ENCODE measurements at places on chromosomes 12 and 14.

- DNase-seq, result no peak
These were observed 32.2 kb upstream of the SERPINA6 start for GRCh38 chr14:94355191-94355794.

GRCh38 chr14:94180655-94181271, 6.6 kb downstream of the PPP4R4 start:
- no peak for DNase-seq

DNA sequence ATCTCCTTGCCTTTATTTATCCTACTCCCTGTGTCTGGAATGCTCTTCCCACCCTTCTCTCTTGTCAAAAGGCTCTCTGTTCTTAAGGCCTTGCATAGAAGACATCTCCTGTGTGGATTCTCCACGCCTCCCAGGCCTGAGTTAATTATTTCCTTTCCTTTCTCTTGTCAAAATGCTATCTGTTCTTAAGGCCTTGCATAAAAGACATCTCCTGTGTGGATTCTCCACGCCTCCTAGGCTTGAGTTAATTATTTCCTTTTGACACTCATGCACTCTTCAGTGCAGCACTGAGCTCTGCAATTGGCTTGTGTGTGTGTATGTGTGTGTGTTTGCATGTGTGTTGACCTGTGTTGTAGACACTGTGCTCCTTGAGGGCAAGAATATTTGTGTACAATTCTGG, 52.1 kb upstream of the DCD start:
- no peak for DNase-seq

DNA sequence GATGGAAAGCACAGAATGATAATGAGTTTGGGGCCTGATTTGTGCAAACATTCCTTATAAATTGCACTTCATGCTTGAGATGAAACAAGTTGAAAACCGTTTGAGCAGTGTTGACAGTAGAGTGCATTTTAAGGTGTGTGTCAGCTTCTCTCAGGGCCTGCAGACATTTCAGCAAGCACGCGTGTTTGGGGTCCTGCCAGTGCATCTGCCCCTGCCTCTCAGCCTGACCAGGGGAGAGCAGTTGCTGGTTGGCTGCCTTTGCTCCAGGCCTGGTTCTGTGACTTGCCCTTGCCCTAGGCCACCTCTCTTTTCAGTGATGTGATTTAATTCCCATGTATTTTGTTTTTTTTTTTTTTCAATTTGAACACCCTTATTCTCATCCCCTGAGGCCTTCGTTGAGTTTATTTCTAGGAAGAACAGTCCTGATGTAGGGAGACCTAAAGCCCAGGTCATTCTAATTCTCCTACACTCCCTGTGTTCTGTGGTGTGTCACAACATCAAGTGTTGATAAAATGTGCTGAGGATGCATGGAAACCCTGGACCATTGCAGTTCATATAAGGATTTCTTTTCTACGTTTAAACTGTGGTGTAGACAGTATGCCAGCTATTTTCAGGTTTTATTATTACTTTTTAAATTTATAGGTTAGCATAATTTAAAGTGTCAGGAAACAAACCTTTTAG, 40.1 kb upstream of the AMN start:
- DNase-seq, result no peak

DNA sequence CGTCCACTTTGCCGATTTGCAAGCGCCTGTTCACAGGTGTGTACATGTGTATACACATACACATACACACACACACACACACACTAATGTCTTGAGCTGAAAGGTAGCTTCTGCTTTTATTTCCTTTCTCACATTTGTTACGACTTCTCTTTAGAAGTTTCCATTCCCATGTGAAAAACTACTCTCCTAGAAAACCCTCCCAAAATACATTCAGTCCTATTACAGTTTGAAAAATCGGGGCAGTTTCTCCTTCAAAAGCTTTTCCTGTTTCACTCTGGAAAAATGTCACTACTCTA, 3.9 kb downstream of the BLTP3B start:
- no peak for DNase-seq

DNA sequence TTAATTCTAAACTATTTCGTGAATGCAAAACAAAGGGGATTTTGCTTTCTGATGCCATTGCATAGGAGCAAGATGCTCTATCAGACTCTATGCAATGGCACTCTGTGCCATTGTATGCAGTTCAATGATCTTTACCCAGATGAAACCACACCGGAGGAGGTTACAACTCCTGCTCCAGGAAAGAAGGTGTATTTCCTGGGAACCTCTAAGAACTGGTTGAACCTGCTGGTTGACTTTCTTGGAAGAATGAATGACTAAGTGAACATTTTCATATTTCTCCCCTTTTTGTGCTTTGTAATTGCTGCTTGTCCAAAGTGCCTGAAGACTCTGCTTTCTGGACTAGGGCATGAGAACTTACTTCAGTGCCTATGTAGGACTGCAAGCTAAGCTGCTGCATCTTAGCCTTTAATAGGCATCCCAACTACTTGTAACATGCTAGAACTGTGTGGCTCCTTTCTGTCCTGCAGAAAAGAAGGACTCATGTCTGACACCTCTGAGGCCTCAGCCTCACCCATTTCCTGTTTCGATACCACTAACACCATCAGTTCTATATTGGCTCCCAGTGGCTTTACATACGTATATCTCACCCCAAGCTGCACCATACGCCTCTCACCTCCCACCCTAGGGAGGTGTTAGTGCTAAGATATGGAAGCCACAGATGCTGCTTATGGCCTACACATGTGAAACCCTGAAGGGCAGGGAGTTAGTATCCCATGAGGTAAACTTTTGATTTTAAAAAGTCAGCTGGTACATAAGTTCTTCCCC, 193.5 kb upstream of the CNOT2 start:
- DNase-seq, result no peak

GRCh38 chr14:93346926-93347721, at the start of gene COX8C:
Gene COX8C, plus strand, starts transcription at chr14:93347182. Its CDS starts 87 bp downstream, at chr14:93347269.
- DNase-seq, result no peak

DNA sequence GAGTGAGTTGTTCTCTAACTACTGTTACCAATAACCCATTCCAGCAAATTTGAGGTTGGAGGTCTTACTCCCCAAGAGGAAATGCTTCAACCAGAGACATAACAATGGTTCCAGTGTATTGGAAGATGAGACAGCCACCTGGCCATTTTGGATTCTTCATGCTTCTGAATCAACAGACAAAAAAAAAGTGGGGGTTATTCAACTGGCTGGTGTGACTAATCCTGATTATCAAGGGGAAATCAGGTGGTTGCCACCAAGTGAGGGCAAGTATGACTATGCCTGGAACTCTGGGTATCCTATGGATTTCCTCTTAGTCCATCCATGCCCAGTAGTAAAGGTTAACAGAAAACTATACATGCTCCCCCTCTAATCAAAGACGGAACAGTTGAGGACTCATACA, 29.9 kb upstream of the ZNF641 start:
- no peak for DNase-seq

GRCh38 chr12:12467688-12468261, 94.9 kb downstream of the DUSP16 start:
- no peak for DNase-seq

GRCh38 chr14:35553808-35554207, 19.8 kb downstream of the INSM2 start:
- no peak for DNase-seq

DNA sequence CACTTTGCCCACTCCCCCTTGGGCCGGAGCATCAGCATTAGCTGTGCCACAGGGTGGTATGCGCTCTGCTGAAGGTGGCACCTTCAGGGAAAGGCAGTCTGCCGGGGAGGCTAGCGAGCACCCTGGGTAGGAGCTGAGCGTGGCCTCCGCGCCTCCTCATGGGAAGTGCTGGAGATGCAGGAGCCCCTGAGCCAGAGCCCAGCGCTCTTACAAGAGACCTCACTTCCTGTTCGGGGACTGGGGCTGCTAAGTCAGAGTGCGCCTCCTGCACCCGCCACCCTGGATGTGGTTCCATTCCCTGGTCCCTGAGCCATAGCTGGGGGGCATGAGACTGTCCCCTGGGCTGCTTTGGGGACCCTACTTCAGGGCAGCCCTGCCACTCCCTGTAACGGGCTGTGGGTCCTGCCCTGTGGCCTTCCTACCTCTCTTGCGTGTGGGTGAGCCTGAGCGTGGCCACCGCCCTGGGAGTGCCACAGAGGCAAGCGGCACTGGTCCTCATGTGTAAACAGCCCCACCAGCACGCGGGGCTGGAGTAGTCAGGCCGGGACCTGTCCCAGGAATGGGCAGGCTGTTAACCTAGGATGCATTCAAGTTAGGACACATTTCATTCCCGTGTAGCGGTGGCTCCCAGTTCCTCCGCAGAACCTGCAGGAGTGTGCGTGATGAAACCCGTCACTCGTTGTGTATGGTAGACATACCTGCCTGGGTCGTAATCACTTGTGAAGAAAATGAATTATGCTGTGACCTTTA, 19.4 kb downstream of the COA8 start:
- no peak for DNase-seq

DNA sequence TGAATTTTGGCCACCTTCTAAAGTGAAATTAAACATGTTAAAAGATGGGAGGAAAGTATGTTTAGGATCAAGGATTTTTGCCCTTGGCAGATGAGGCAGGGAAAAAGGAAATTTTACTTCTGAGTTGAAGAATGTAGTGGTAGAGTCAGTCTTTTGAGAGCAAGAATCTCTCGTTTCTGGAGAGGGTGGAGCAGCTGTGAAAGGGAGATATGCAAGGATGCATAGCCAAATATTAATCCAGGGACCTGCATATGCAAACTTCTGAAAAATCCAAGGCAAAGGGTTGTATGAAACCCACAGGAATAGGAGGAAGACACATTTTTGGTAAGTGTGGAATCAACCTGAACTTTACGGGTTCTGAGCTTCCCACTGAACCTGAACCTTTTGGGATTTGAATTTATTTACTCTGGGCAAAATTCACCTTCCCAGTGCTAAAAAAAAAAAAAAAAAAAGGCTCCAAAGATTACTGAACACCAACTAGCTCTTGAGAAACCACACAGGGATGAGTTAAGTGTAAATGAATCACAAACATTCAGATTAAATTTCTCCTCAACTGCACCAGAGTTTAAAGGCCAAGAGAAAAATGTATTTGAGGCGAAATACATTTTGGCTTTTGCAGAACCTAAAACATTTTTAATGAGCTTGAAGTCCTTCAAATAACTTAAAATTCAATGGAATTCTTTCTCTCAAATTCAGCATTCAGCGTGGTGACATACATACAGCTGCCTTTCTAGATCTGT, 187.1 kb upstream of the CDKN3 start:
- DNase-seq, result no peak

GRCh38 chr14:80621701-80622100, 319.8 kb downstream of the CEP128 start:
- DNase-seq, result no peak

DNA sequence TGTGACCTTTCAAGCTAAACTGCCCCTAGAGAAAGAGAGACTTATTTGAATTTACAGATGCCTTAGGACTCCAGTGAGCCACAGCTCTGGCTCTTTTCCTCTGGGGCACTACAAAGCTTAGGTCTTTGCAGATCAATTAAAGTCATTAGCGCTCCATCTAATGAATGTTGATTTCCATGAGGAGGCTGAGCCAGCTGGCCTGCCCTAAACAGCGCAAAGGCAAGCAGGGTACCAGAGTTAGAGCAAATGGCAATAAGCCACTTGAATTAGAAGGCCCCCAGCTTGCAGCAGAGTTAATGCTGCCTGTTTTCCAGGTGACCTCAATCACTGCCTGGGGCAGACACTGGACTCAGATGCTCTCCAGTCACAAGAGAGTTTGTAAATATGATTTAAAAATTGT, 695.3 kb downstream of the DIO2 start:
- no peak for DNase-seq

GRCh38 chr12:59131462-59131861, 211.2 kb upstream of the LRIG3 start:
- no peak for DNase-seq

GRCh38 chr12:4174417-4174816, 99.1 kb upstream of the CCND2 start:
- no peak for DNase-seq

- no peak for DNase-seq
These were observed 10.2 kb downstream of the TRMT61A start for GRCh38 chr14:103539056-103539825.

GRCh38 chr12:116065606-116066005, 211.9 kb downstream of the MED13L start:
- no peak for DNase-seq

DNA sequence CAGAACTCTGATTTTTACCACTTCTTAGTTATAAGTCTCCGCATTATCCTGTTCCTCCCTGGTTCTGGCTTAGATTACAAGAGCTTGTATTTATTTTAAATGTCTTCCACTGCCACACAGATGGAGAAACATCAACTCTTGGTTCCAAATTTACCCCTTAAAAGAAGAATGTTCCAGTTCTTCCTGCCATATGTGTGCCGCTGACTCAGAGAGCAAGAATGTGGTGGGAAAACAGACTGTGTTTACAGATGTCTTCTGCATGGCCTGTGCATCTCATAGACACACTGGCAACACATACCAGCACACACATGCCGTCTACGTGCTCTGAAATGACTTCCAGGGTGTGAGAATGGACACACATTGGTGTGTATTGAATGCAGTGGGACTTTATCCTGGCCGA, 383.0 kb downstream of the LRIG3 start:
- DNase-seq, result no peak

DNA sequence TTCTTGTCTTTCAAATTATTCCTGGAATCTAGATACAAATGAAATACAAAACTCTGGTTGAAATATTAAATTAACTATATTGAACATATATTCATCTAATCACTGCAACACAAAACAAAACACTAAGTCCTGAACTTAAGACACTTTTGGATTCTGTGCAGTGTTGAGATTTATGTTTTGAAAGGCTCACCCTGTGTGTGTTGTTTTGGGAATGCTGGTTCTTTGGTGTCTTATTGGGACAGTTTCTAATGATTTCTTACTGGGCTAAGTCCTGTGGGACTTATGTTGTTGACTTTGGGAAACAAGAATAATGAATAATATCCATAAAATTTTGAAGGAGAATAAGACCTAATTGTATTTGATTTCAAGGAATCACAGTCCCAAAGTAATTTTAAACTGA, 153.2 kb downstream of the NAV3 start:
- DNase-seq, result no peak

DNA sequence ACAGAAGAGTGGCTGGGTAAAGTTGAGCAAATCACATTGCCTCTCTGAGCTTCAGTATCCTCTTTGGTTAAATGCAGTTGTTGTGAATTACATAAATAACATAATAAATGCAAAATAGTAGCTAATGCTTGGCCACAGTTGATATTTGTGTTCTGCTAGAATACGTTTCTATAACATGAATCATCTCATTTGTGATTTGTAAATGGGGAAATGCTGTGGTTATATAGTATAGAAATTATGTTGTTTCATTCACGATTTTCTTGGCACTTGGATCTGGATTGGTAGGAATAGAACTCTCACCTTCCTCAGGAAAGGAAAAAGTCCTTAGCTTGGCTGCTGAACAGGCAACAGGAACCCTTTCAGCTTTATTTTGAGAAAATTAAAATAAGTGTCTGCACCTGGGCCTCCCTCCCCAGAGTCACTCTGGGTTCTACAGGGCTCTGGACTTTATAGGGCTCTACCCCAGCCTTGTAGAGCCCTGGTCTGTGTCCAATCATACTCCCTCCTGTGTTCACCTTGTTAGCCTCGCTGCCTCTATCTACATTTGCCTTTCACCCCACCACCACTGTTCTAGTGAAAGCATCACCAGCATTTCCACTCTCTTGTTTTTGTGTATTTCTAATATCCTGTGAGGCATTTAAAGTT, 107.7 kb upstream of the BCAT1 start:
- no peak for DNase-seq

Measured in activated CD4-positive, alpha-beta T cell treated with anti-CD3 and anti-CD28 coated beads, Interleukin-2, amount 50 U/mL, for 24 hours (primary cell).